Cardiac fibroblast (primary cell): ENCODE measurements at places on chromosomes 7 and 10.

GRCh38 chr10:114045136-114046086 is 1.7 kb downstream of the ADRB1 start:
- no peak for DNase-seq

DNA sequence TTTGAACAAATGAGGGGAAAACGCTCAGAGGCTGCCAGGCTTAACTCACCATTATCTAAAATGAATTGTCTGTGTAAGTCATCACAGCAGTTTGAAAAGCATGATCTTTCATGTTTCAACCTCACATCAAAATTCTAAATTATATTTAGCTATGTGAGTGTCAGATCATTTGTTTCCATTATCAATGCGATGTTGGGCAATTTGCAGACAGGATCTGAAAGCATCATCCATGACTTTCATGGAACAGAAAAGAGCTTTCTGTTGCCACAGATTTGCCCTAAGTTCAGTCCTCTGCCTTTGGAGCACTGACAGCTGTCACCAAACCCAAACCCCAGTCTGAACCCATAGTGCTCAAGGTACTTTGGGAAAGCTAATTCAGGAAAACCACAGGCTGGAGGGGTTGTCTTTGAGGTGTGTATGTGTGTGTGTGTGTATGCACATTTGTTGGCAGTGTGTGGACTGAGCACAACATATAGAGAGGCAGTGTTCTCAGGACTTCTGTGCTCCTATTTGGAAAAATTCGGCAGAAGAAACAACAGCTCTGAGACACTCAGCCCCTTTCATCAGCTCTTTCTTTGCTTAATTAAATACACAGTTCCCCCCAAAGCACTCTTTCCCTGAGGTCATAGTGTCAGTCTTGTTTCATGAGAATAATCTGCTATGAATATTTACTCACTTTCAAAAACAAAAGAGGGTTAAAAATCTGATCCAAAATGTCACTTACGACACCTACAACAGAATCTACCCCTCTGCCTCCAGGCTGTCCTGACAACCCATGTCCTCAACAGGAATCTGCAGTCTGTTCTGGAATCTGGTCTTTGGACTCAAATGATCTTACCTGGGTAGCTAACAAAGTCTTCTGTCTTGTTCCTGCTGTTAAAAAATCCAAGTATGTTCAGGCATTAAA is 188.5 kb upstream of the KLF14 start:
- no peak for DNase-seq

DNA sequence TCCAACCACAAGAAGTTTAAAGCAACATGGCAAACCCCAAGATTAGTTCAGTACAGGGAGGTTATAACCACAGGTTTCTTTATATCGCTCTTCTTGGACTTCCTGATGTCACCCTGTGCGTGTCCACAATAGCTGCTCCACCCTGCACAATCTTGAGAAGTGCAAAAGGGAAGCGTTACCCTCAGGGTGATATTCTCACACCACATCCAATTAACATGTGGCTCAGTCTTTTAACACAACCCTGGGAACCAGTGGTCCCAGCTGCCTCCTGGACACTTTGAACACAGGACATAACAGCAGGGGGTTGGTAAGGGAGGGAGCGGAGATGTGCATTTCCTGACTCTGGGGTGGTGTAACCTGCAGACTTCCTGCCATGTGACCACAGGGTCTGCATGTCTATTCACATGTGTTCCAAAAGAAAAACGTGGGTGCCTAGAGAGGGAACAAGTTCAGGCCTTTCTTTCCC is 64.6 kb downstream of the GSAP start:
- DNase-seq = no peak

GRCh38 chr10:98465866-98466265 is 19.1 kb upstream of the HPS1 start:
- no peak for DNase-seq

GRCh38 chr10:75814014-75814413 is 382.6 kb downstream of the LRMDA start:
- no peak for DNase-seq

- peak; percentile 37 for DNase-seq
Measured at GRCh38 chr7:18437101-18437500, 58.4 kb upstream of the HDAC9 start.

DNA sequence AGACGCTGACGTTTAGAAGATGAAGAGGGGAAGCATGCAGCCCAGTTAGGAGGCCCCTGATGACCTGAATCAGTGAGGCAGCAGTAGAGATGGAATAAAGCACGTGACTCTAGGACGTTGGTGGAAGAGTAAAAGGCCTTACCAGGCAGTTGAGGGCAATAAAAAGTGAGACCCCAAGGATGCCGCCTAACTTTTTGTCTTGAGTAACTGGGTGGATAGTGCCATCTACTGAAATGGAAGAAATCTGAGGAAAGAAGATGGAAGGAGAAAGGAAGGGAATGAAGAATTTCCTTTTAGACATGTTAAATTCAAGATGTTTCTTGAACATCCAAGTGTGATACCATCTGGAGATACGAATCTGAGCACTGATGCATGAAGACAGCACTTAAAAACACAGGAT is 220.0 kb upstream of the LRRN3 start:
- DNase-seq = no peak
